ENCODE measurements at places on chromosomes 2 and 18.

DNA sequence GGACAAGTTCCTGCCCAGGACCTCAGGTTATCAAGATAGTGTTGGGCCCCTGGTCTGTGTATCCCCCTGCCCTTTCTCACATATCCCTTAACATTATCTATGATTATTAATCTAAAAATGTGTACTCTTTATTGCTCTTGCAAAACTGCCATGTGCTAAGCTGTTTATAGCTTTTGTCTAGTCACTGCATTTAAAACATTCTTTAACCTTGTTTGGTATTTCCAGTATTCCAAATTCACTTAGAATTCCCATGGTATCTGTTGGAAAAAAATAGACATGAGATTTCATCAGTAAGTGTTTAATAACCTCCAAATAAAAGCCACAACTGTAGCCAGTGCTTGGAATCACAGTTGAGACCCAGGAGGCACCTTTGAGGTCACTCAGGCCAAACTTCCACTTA, 16.2 kb upstream of the GLS start:
- no peaks in the 10 kb centered on the region for H3K36me3 ChIP-seq
- H3K27me3 ChIP-seq = no peaks in the 10 kb centered on the region
- no peak for DNase-seq
- H3K4me3 ChIP-seq = no peak overlapping the region

GRCh38 chr18:57674891-57675290, 53.3 kb upstream of the NARS1 start:
- no peaks in the 10 kb centered on the region for H3K4me1 ChIP-seq
- H3K36me3 ChIP-seq = peaks cover 35% of the 10 kb centered on the region
- no peaks in the 10 kb centered on the region for H3K27me3 ChIP-seq
- no peak overlapping the region for H3K4me3 ChIP-seq
- H3K27ac ChIP-seq = peak overlapping the region; percentile 9
- no peak for DNase-seq

DNA sequence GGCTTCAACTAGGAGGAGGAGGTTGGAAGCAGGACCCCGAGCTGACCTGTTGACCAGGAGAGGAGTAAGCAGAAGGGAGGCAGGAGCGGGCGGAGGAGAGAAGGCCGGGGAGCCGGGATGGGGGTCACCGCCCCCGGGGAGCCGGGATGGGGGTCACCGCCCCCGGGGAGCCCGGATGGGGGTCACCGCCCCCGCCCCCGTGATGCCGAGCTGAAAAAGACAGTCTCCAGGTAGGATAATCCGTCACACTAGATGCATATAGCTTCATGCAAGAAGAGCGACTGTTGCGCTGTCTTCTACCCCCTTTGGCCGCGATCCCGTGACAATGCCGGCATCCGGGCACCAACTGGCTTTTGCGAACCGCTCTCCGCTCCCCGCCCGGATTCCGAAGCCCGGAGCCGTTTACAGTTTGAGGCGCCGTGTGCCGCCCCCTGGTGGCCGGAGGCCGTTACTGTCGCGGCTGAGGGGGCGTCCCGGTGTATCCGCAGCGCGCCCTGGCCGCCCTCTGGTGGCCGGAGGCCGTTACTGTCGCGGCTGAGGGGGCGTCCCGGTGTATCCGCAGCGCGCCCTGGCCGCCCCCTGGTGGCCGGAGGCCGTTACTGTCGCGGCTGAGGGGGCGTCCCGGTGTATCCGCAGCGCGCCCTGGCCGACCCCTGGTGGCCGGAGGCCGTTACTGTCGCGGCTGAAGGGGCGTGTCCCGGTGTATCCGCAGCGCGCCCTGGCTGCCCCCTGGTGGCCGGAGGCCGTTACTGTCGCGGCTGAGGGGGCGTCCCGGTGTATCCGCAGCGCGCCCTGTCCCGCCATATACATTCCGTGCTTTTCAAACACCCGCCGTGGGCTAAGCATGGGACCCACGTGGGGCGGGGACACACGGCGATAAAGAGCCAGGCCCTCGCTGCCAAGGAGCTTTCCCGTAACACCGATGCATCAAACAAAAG, 89.6 kb downstream of the ACTR3 start:
- H3K4me3 ChIP-seq = no peak overlapping the region
- no peak for DNase-seq
- H3K4me1 ChIP-seq = peaks cover 9% of the 10 kb centered on the region
- H3K36me3 ChIP-seq = peaks cover 5% of the 10 kb centered on the region
- no peak overlapping the region for H3K27ac ChIP-seq
- H3K27me3 ChIP-seq = no peaks in the 10 kb centered on the region

DNA sequence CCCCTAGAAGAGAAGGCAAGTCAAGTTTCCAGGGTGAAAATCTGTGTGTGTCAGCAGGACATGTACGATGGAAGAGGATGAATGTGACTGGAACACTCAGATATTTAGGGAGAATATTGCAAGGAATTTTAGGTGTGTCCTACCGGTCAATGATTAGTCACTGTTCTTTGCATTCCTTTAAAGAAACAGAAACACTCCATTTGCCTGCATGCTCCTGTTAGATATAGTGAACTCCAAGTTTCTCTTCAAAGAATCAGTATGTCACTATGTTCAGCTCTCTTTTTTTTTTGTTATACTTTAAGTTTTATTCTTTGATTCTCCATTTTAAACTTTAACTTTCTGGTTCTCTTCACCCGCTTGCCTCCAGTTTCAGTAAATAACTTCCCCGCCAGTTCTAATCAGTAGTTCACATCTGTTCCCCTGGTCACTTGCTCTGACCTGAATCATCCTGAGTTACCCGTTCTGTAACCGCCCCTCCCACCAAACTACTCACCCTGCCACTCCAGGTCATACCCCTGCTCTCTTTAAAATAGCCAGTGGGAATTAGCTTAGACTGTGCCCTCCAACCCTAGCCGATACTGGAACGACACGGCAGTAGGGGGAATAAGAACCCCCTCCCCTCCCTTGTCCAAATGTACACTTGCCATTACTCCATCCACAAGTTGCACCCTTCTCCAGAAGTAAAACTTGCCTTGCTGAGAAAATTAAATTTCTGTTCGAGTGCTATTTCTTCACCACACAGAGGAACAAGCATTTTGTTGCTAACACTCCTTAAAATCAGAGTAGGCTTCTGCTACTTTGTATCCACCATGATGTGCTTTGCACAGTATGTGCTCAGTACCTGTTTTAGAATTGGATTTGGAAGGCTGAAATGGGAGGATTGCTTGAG, 268.4 kb downstream of the METTL4 start:
- peaks cover 34% of the 10 kb centered on the region for H3K4me1 ChIP-seq
- no peaks in the 10 kb centered on the region for H3K27me3 ChIP-seq
- H3K27ac ChIP-seq = peak overlapping the region; percentile 31
- no peak overlapping the region for H3K4me3 ChIP-seq
- no peaks in the 10 kb centered on the region for H3K36me3 ChIP-seq
- DNase-seq = no peak

- H3K27me3 ChIP-seq = no peaks in the 10 kb centered on the region
- peak; percentile 77 for DNase-seq
- H3K36me3 ChIP-seq = peaks cover 3% of the 10 kb centered on the region
Observed at GRCh38 chr2:240566203-240567136, 1.8 kb upstream of the RNPEPL1 start.

DNA sequence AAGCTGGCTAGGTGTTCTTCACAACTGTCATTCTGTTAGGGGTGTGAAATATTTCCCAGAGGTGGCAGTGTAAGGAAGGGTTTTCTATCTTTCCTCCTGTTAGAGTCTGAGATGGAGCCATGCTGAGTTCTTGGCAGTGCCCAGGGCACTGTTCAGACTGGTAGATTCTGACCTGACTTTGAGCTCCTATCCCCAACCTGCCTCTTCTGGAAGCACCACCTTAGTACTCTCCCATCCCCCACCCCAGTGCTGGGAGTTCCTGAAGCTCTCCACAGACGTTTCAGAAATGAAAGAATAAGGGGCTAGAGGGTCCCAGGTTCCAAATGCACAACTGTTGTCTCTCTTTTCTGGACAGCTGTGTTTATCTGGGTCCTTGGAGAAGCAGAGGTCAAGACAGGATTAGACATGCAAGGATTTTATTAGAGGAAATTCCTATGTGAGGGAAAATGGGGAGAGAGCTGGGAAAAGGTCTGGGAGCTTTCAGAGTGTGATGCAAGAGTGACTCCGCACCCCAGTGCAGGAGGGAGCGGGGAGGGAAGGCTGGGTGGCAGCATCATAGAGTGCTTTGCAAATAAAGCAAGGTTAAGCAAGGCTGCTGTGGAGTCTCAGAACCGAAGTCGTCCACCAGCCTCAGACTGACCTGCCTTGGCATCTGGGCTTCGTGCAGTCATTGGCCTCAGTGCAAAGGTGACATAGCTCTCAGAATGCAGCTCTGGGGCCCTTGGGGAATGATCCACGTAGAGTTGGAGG, 75.5 kb downstream of the SLC4A3 start:
- no peak for DNase-seq
- H3K4me1 ChIP-seq = peaks cover 19% of the 10 kb centered on the region
- H3K36me3 ChIP-seq = no peaks in the 10 kb centered on the region

DNA sequence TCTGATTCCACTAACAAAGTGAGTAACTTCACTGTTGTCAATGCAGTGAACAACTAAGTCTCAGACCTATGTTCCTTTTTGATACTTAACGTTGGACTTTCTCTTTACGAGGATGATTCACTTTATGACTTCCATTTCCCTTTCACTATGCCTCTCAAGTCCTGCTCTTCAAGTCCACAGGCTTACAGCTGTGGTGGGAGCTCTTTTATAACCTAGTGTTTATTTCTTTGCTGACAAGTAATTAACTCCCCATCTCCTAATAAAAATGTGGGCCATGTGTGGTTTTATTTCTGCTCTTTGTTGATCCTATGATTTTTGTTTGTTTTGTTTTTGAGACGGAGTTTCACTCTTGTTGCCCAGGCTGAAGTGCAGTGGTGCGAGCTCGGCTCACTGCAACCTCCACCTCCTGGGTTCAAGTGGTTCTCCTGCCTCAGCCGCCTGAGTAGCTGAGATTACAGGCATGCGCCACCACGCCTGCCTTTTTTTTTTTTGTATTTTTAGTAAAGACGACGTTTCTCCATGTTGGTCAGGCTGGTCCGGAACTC, 142.1 kb downstream of the USP34 start:
- H3K27me3 ChIP-seq = no peaks in the 10 kb centered on the region
- H3K4me3 ChIP-seq = no peak overlapping the region
- DNase-seq = no peak
- H3K4me1 ChIP-seq = peaks cover 5% of the 10 kb centered on the region
- peaks cover 24% of the 10 kb centered on the region for H3K36me3 ChIP-seq

DNA sequence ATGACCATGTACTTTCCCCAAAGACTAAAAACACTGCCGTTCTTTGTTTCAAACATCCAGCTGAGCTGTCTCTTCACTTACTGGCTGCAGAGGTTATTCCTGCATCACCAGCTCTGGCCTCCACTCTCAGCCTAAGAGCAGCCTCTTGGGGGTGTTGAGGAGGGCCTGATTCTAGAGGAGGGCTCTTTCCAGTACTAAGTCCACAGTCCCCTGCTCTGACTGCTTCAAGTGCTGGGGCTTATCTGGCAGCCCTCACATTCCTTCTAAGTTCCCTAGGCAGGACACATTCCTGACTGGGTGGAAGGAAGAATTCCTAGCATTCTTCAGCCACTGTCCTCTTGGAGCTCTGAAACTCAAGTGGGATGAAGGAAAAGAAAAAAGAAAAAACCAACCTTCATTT, 32.9 kb upstream of the EHBP1 start:
- no peaks in the 10 kb centered on the region for H3K27me3 ChIP-seq
- H3K36me3 ChIP-seq = no peaks in the 10 kb centered on the region
- no peak overlapping the region for H3K27ac ChIP-seq

GRCh38 chr18:35917043-35917442, 55.4 kb upstream of the RMP24 start:
- H3K27ac ChIP-seq = no peak overlapping the region
- peaks cover 5% of the 10 kb centered on the region for H3K4me1 ChIP-seq
- H3K27me3 ChIP-seq = peaks cover 1% of the 10 kb centered on the region
- no peak for DNase-seq
- no peak overlapping the region for H3K4me3 ChIP-seq
- no peaks in the 10 kb centered on the region for H3K36me3 ChIP-seq

DNA sequence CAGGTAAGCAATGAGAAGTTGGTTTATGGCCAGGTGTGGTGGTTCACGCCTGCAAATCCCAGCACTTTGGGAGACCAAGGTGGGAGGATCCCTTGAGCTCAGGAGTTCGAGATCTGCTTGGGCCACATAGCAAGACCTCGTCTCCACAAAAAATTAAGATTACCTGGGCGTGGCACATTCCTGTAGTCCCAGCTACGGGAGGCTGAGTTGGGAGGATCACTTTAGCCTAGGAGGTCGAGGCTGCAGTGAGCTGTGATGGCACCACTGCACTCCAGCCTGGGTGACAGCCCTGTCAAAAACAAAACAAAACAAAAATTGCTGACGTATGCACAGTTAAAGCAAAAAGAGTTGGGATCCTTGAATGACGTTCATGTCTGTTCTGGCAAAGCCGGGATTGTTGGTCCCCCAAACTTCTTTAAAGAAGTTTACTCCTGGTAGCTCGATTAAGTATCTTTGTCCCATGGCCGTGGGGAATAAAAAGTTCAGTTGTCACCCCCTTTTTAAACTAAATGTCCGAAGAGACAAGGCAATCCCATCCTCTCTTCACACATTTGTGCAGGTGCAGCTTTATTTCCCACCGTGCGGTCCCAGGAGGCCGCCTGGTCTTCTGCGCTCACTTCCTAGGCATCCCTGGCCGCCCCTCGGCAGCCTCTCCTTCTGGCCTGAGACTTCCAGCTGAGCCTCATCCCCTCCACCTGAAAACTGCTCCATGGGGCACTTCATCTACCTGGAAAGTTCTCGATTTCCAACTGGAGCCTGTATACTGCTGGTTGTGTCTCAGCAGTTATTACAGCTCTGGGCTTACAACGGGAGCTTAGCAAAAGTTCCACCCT, 762 bp upstream of the SPOPL start:
- peaks cover 3% of the 10 kb centered on the region for H3K36me3 ChIP-seq
- DNase-seq = no peak
- peak overlapping the region; percentile 87 for H3K4me3 ChIP-seq
- H3K27ac ChIP-seq = peak overlapping the region; percentile 91

GRCh38 chr2:232456296-232457120, 555 bp downstream of the ALPI start:
- no peaks in the 10 kb centered on the region for H3K36me3 ChIP-seq
- DNase-seq = no peak
- H3K27ac ChIP-seq = no peak overlapping the region
- H3K4me1 ChIP-seq = peaks cover 5% of the 10 kb centered on the region

GRCh38 chr18:57836557-57836956, 33.4 kb upstream of the ATP8B1 start:
- no peak for DNase-seq
- H3K36me3 ChIP-seq = no peaks in the 10 kb centered on the region
- no peaks in the 10 kb centered on the region for H3K4me1 ChIP-seq
- no peaks in the 10 kb centered on the region for H3K27me3 ChIP-seq

DNA sequence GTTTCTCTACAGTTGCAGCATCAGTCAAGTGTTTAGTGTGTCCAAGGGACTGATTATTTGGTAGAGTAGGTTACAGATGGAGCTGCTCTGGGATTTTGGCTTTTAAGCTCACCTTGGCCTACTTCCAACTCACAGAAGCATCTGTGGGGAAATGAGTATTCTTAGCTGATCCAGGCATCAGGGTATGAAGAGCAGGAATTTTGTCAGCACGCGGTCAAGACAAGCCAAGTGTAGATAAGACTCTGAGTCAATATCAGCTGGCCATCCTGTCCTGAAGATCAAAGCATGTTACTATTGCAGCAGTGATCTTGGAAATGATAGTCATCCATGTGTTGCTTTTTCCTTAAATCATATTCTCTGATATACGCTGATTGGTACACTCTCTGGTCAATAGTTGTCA, 24.4 kb downstream of the SERPINB4 start:
- peaks cover 2% of the 10 kb centered on the region for H3K36me3 ChIP-seq
- no peak overlapping the region for H3K4me3 ChIP-seq
- H3K4me1 ChIP-seq = peaks cover 13% of the 10 kb centered on the region
- H3K27me3 ChIP-seq = no peaks in the 10 kb centered on the region

- H3K4me1 ChIP-seq = peaks cover 31% of the 10 kb centered on the region
- H3K27me3 ChIP-seq = peaks cover 72% of the 10 kb centered on the region
- DNase-seq = peak; percentile 54
- no peaks in the 10 kb centered on the region for H3K36me3 ChIP-seq
- no peak overlapping the region for H3K4me3 ChIP-seq
Observed at GRCh38 chr2:118221536-118222272, 133.4 kb downstream of the INSIG2 start.
